ENCODE measurements at places on chromosomes 11 and 22. TPM values are rescaled to one million over a fixed set of nuclear protein-coding genes. Genes with fewer than 3 reads are reported as not detected.

APOL5 gene
- not detected for total RNA-seq

- no peaks in the 10 kb centered on the region for H3K4me1 ChIP-seq
- H3K4me3 ChIP-seq, result no peak overlapping the region
- H3K36me3 ChIP-seq, result no peaks in the 10 kb centered on the region
- H3K27ac ChIP-seq, result no peak overlapping the region
- H3K27me3 ChIP-seq, result no peaks in the 10 kb centered on the region
- no peak for DNase-seq
Measured at GRCh38 chr11:79098146-79098545, 342.7 kb downstream of the TENM4 start.

DNA sequence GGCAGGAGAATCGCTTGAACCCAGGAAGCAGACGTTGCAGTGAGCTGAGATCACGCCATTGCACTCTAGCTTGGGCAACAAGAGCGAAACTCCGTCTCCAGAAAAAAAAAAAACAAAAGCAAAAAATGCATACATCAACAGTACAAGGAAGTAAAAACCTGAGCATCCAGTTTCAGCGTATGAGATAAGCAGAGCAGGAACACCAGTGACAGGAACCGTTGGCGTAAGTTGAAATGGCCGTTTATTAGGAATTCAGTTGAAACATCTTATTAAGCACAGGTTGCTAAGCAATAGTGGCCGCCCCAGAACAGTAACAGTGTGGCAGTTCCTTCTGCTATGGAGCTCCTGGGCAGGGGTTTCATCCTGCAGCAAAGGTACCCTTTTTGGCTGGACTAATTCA, 4.0 kb upstream of the L3MBTL2 start:
- peaks cover 6% of the 10 kb centered on the region for H3K4me1 ChIP-seq
- no peak overlapping the region for H3K27ac ChIP-seq
- H3K36me3 ChIP-seq, result no peaks in the 10 kb centered on the region
- H3K27me3 ChIP-seq, result no peaks in the 10 kb centered on the region

- H3K4me3 ChIP-seq, result no peak overlapping the region
- H3K27ac ChIP-seq, result no peak overlapping the region
- H3K4me1 ChIP-seq, result no peaks in the 10 kb centered on the region
Measured at GRCh38 chr11:8106679-8107078, 25.7 kb downstream of the TUB start.

DNA sequence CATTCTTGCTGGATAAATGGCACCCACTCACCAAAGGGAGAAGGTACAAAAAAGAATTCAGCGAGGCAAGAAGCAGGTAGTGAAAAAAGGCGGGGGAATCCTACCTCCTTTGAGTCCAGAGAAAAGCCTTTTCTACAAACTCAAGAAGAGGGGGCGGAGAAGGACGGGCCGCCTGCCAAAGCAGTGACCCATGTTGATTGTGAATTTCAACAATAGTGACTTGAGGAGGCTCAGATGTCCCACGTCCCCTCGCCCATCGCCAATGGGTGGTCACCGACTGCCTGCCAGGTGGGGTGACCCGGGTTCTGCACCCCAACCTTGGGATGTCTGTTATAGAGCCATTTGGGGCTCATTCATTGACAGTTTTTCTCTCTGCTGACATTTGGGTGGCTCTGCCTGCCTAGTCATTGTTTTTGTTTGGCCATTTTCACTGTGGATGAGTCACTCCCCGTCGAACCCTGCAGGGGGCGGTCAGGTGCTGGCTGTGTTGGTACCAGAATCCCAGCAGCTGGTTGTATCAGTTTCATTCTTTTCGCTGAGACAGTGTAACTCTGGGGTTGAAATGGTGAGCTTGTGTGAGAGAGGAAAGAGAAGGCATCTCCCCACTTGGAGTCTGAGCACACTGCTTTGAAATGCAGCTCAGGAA, 163.4 kb upstream of the NCAM1 start:
- no peak overlapping the region for H3K27ac ChIP-seq
- H3K36me3 ChIP-seq, result no peaks in the 10 kb centered on the region
- DNase-seq, result no peak
- no peaks in the 10 kb centered on the region for H3K27me3 ChIP-seq

DNA sequence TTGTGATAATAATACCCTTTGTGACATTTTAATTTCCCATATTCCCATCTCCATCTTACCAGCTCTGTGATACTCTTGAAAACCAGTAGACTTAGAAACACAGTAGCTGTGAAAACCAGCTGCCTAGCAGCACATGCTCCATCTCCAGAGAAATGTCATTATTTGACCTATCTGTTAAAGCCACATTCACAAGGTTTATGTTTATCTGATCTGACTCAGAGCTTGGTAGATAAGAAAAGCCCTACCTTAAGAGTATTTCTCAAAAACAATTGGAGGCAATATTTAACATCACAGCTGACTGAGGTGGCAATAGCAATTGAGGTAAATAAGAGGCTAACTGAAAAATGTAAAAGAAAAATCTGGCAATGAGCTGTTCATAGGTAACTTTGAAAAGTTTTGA, 8.1 kb upstream of the ANO3 start:
- no peak overlapping the region for H3K27ac ChIP-seq
- no peak for DNase-seq
- H3K4me1 ChIP-seq, result no peaks in the 10 kb centered on the region
- no peak overlapping the region for H3K4me3 ChIP-seq
- no peaks in the 10 kb centered on the region for H3K27me3 ChIP-seq
- H3K36me3 ChIP-seq, result no peaks in the 10 kb centered on the region

DNA sequence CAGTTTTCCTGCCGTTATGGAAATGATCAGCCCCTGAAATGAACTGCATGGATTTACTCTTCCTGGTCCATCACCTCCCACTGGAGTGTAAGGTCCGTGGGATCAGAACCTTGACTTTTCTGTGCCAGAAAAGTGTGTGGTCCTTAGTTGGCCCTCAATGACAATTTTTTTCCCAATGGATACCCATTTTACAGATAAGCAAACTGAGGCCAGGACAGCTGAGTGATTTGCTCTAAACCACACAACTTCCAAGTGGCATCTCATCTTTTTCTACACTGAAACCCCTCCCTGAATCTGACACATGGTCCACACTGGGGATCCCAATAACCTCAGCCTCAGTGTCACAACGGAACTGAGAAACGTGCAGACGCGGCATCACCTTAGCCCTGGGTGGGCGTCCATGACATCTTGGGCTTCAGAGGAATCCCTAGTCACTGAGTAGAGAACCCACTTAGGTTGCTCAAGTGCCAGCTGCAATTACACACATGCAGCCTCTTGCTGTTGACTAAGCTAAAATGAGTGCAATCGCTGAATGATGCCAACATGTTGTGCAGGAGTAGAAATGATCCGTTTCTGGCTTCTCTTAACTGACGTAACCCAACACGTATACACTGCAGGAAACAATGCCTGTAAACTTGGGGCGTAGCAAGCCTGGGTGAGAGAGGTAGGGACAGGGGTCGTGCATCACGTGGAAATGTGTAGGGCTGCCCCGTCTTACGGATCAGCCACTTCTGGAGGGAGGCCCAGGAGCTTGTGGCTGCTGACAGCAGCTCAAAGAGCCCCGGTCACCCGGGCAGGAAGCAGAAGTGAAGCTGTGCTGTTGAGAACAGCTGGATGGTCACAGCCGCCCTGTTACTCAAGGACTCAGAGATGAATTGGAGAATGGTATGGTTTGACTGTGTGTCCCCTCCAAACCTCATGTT, 136.3 kb downstream of the SHANK2 start:
- no peak overlapping the region for H3K4me3 ChIP-seq
- H3K36me3 ChIP-seq, result no peaks in the 10 kb centered on the region
- DNase-seq, result no peak
- no peak overlapping the region for H3K27ac ChIP-seq
- H3K27me3 ChIP-seq, result no peaks in the 10 kb centered on the region

DNA sequence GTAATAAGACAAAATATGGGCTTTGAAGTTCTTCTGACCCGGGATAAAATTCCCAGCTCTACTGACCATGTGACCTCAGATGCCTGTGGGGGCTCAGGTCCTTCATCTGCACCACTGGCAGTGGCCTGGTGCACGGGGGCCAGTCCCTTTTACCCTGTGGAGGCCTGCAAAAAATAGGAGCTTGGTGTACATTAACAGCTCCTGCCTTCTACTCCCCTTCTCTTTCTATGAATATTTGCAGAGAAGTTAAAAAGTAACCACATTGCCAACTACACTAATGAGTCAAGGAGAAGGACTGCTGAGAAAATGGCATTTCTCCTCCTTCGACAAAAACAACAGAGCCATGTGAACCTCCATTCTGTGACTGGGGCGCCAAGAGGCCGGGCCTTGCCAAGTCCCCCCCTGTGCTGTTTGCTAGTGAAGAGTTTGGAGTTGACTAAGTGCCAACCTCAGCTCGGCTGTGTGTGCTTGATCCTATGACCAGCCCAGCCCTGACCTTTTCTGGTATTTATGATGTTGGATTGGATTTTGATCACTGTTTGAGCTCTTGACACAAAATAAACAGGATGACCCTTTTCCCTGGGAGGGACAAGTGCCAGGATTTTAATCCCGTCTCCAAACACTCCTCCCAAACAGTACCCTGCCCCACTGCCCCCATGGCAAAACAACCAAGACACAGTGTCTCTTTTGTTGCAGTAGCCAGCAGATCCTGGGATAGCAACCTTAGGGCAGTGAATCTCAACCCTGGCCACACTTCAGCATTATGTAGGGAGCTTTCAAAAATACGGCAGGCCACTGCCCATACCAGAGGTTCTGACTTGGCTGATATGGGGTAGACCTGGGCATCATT, 380.1 kb downstream of the LARGE1 start:
- peak; percentile 60 for DNase-seq
- H3K4me3 ChIP-seq, result no peak overlapping the region

- H3K36me3 ChIP-seq, result no peaks in the 10 kb centered on the region
- no peaks in the 10 kb centered on the region for H3K4me1 ChIP-seq
- peak overlapping the region; percentile 63 for H3K4me3 ChIP-seq
- no peaks in the 10 kb centered on the region for H3K27me3 ChIP-seq
- peak; percentile 76 for DNase-seq
Measured at GRCh38 chr22:33921525-33922348, 1.5 kb upstream of the LARGE1 start.

MYO7A gene
- 5.8 TPM for total RNA-seq

DNA sequence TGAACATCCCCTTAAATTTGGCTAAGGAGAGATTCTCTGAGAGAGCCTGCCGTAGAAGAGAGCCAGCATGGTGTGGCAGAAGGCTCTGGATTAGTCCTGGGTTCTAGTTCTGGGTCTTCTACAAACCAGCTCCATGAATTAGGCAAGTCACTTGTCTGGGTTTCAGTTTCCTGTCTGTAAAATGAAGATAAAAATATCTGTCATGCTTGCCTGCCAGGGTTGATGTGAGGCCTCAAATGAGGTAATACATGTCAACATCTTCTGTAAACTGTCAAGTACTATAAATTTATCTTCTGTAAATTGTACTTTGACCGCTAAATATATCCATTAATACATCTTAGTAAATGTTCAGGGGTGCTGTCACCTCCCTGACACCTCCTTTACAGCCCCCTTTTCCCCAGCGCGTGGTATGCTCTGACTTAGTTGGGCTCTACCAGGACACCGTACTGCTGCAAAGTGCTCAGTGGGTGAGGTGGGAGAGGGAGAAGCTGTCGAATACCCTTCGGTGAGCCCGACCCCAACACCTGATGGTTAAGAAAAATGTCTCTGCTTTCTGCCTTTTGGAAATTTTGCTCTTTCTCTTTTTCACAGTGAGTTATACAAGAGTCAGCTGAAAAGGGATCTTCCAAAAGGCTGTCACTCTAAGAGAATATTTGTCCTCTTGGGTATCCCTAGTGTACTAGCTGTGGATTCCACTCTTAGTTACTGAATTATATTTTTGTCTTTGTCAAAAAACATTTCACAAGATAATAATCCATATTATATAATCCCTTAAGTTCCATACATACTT, 15.0 kb downstream of the RBX1 start:
- no peaks in the 10 kb centered on the region for H3K27me3 ChIP-seq
- no peak for DNase-seq
- no peak overlapping the region for H3K4me3 ChIP-seq
- no peaks in the 10 kb centered on the region for H3K36me3 ChIP-seq
- no peak overlapping the region for H3K27ac ChIP-seq

DNA sequence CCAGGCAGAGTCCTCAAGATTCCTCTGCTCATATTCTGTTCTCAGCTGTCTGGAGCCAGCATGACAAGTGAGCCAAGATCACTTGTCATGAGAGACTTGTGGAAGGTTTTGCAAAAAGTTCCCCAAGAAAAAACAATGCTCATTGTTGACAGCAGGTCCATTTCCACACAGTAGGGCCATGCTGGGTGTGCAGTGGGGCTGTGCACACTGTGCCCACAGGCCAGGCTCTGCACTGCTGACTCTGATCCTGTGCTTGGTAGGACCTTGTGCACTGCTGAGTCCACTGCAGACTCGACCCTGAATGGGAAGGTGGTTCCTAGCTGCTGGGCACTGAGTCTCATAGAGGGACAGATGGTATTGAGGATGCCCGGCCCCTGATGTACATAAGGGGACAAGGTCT, 33.9 kb upstream of the IGLL5 start:
- H3K4me1 ChIP-seq, result no peaks in the 10 kb centered on the region
- no peaks in the 10 kb centered on the region for H3K36me3 ChIP-seq
- no peak overlapping the region for H3K4me3 ChIP-seq
- H3K27me3 ChIP-seq, result no peaks in the 10 kb centered on the region
- DNase-seq, result no peak

RAB39A gene
- total RNA-seq, result 0.79 TPM

DNA sequence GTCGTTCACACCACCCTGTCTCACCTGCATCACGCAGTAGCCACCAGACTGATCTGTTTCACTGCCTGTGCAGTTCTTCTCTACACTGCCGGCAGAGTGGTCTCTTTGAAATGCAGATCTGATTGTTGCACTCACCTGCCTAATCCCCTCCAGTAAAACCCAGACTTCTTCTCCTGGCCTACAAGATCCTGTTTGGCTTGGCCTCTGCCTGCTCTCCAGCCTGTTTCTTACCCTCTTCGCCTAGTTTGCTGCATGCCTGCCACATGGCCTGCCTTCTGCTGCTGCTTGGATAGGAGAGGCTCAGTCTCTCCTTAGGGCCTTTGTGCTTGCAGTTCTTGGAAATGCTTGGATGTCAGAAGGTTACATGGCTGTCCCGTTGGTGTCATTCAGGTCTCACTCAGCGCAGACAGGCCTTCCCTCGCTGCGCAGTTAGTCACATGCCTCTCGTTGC, 42.0 kb downstream of the PACS1 start:
- H3K4me1 ChIP-seq, result no peaks in the 10 kb centered on the region
- H3K27me3 ChIP-seq, result no peaks in the 10 kb centered on the region
- H3K36me3 ChIP-seq, result no peaks in the 10 kb centered on the region
- DNase-seq, result no peak

LRRC74B gene
- total RNA-seq, result not detected

GLYAT gene
- total RNA-seq, result not detected

DNA sequence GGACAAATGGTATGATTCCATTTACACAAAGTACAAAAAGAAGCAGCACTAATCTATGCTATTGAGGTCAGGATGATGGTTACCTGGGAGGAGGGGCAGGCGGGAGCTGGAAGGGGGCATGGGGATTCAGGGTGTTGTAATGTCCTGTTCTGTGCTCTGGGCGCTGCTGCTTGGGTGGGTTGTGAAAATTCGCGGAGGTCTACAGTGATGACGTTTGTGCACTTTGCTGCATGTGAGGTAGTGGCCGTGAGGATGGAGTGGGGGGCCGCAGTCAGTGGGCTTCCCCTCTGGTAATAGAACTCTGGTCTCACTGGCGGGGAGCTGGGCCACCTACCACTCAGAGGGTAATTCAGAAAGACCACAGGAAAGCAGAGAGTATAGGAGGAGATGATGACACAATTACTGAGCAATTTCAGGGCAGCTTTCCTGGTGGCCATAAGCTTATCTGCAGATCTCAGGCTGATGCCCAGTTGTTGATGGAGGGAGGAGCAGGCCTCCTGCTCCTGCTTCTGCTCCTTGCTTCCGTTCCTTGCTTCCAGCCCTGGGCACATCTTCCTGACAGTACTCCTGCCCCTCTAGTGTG, 121.5 kb downstream of the CEP164 start:
- H3K4me1 ChIP-seq, result no peaks in the 10 kb centered on the region
- no peak for DNase-seq
- H3K36me3 ChIP-seq, result no peaks in the 10 kb centered on the region
- H3K27me3 ChIP-seq, result no peaks in the 10 kb centered on the region
- H3K4me3 ChIP-seq, result no peak overlapping the region
